ENCODE measurements at places on chromosomes 5 and 9.

DNA sequence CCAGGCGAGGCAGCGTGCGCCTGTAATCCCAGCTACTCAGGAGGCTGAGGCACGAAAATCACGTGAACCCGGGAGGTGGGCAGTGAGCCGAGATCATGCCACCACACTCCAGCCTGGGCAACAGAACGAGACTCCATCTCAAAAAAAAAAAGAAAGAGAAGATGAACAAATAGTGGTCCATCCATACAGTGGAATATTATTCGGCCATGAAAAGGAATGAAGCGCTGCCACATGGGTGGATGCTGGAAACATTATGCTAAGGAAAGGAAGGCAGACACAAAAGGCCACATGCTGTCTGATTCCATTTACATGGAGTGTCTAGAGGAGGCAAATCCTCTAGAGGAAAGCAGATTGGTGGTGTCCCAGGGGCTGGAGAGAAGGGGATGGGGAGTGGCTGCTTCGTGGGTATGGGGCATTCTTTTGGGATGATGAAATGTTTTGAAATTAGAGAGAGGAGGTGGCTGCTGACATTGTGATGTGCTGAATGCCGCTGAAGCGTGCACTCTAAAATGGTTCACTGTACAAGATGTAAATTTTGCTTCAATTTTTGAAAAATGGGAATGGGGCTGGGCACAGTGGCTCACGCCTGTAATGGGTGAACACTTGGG is 17.0 kb downstream of the PLPP7 start:
- no peak for DNase-seq

GRCh38 chr9:35563791-35564197 is 41.3 kb upstream of the TESK1 start:
- no peak for DNase-seq

DNA sequence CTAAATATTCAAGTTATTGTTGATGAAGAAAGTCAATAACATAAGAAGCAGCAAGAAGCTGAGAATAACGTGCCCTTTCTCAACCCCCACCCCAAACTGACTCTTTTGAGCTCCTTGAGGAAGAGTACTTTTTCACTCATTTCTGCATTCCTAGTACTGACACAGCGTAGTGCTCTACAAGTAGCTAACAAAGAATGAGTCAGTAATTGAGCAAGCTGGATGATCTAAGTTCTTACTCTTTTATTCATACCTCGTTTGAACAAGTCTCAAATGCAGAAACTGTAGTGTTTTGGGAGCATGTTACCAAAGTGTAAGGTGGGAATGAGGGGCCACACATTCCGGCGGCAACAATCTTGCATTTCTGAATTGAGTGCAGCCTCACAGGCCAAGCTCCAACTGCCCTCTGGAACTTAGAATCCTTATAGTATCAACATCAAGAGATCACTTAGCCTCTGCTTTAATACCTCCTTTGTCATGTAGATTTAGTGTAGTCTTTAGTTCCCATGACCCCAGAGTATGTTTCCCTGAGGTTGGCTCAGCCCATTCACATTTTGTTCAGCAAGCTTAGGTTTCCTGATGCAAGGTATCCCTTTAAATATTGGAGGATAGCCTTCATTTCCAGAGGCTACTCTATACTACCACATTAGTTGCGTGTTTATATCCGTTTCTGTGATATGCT is 152.0 kb downstream of the PRR16 start:
- DNase-seq: no peak

DNA sequence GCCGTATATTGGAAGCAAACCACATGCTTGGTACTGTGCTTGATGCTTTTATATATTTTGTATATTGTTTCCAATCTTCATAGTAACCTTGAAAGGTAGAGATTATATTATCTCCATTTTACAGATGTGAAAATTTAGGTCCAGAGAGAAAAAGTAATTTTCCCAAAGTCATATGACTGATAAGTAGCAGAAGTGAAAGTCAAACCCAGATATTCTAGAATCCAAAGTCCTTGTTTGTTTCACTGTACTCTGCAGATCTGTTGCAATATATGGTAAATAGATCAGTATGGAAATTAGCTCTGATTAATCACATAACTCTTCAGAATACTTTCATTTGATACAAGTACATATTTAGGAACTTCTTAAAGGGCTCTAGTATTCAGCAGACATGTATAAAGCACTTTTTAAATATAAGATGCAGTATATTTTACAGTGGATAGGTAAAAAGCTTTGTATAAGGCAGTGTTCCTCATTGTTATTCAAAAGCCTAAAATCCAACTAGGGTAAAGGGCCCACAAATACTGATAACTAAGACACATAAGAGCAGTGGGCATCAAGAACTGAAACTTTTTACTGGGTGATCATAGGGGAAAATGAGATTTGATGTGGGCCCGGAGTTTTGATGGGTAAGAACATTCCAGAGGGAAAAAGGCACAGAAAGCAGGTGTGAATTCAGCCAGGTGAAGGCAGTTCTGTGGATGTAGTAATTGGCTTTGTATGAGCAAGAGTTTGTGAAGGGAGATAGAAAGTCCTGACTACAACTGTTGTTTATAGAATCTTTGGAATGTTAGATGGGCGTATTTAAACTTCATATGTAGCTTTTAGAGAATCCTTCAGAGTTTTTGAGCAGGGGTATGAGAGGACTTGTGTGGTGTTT is 25.0 kb downstream of the NDFIP1 start:
- no peak for DNase-seq

DNA sequence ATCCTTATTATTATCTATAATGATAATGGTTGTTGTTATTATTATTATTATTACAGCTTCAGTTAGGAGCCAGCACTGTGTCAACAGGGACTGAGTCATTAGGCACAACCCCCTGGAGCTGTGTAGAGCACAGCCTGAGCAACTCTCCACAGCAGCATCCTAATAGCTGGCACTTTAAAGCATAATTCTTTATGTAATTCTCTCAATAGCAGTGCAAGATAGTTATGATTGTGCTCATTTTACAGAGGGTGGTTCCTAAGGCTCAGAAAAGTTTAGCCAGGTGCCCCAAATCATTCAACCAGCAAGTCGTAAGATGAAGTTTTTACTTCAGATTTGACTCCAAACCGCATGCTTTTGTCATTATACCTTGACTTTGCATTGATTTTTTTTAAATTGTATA is 390.3 kb downstream of the ANXA1 start:
- DNase-seq: no peak

GRCh38 chr5:140287801-140288521 is 14.9 kb downstream of the PFDN1 start:
- no peak for DNase-seq
